ENCODE measurements at places on chromosomes 11 and 22.

DNA sequence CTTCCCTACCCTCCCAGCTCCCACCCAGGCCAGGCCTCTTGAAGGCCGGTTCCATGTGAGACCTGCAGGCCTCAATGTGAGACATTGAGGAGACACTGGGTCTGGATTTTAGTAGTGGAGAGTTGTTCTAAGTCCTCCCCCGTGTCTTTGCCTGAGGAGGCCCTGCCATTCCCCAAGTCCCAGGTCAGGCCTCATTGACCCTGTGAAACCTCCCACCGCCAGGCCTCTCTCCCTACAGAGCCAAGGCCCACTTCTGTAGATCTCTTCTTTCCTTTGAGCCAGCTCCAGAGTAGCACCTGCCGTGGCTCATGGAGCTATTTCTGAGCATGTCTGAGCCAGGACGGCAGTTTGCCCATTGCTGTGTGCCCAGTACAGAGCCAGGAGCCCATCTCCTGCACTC lies 1419.6 kb downstream of the TBC1D22A start:
- DNase-seq: no peak

- no peak for DNase-seq
These were observed 138.9 kb downstream of the MN1 start for GRCh38 chr22:27662359-27663301.

- DNase-seq: no peak
These were observed 16.2 kb downstream of the CD6 start for GRCh38 chr11:60987577-60988277.

GRCh38 chr11:117992136-117992535 lies 5.9 kb downstream of the IL10RA start:
- DNase-seq: no peak

DNA sequence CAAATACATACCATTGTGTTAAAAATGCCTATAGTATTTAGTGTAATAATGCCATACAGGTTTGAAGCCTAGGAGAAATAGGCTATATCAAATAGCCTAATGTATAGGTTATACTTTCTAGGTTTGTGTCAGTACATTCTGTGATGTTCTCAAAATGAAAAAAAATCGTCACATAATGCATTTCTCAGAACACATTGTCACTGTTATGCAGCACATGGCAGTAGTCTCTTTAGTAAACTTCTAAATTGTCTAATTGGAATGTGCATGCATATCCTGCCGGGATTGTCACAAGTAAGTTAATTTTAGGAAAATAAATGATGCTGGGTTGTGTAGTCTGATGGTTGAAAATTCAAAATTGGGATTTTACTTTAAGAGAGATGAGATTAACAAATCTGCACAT lies 920.1 kb upstream of the CNTN5 start:
- no peak for DNase-seq

GRCh38 chr11:65958774-65959420 lies 2.6 kb upstream of the SART1 start:
- DNase-seq: no peak

DNA sequence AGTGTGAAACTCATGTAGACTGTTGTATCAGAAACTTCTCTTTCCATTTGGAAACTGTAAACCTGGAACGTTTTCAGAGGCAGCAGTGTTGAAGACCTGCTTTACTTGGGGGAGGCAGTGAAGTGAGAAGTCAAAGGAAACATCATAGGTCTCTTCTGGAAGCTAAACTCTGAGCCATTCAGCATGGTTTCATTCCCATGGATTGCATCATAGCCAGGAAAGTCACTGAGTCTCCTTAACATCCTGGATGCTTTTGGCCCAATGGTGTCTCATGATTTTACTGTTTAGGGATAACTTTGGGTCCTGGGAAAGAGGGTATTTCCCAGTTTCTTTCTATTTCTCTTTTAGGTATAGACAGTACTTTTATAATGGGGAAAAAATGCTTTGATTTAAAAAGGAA lies 153.2 kb upstream of the E2F8 start:
- no peak for DNase-seq

- DNase-seq: no peak
These were observed 83.2 kb downstream of the ME3 start for GRCh38 chr11:86589204-86589603.

DNA sequence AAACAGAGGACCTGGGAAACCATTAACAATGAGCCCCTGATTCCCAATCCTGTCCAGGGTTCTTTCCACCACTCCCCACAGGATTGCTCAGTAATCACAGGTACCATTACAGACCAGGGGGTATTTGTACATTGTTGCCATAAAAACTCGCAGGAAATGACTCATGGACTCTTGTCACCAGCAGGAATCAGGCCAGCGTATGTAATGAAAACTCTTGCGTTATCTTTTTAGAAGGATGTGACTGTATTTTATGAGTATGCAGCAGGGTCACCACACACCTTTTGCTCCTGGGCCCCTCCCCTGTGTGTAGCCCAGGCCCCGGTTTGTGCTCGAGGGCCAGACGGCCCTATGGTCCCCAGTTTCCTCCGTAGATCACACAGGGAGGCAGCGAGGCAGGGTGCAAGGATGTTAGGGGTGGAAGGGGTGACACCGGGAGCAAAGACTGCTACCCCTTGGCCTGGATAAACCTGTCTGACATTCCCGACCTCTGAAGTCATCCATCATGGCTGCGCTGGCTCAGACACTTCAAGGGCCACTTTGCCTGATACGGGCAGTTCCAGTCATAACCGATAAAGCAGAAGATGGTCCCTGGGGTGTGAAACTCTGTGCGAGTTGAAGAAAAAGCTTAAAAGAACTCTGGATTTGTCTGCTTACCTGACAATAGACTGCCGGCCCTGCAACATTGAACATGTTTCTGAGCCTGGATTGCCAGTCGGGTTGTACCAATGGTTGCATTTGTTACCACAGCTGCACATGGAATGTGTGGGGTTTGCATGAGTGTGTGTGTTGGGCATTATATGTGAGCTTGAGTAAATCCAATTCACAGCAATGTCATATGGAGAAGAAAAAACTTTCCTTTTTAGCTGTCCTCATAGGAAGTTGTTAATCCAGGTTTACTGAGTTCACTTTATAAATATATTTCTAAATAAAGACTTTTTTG lies 56.9 kb downstream of the MICAL2 start:
- peak; percentile 79 for DNase-seq

- DNase-seq: no peak
These were observed 78.5 kb downstream of the LUZP2 start for GRCh38 chr11:24575392-24575791.

DNA sequence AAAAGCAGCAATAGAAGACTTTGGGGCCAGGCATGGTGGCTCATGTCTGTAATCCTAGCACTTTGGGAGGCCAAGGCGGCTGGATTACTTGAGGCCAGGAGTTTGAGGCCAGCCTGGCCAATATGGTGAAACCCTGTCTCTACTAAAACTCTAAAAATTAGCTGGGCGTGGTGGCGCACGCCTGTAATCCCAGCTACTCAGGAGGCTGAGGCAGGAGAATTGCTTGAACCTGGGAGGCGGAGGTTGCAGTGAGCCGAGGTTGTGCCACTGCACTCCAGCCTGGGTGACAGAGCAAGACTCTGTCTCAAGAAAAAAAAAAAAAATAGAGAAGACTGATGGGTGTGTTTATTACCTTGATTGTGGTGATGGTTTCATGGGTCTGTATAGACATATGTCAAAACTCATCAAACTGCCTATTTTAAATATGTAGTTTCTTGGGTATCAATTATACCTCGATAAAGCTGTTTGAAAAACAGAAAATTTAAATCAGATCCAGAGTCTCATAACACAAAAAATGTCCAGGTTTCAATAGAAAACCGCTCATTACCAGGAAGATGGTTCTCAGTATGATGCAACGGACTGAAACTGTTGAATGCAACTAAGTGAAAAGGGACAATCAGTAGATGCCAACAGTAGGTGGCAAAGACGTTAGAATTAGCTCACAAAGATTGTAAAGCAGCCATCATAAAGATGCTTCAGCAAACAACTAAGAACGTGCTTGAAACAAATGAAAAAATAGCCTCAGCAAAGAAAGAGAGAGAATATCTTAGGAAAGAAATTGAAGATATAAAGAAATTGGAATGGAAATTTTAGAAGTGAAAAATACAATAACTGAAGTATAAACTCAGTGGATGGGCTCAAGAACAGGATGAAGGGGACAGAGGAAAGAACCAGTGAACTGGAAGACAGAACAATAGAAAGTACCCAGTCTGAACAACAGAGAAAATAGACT lies 33.1 kb upstream of the SEPTIN5 start:
- no peak for DNase-seq

GRCh38 chr11:119404872-119405271 lies 18.1 kb downstream of the THY1 start:
- no peak for DNase-seq

- DNase-seq: no peak
These were observed 106.7 kb downstream of the APIP start for GRCh38 chr11:34809191-34810106.

GRCh38 chr11:3129591-3130268 lies 35.4 kb downstream of the OSBPL5 start:
- no peak for DNase-seq

- DNase-seq: no peak
These were observed 81.0 kb downstream of the ETS1 start for GRCh38 chr11:128506356-128506755.

- no peak for DNase-seq
These were observed 74.1 kb upstream of the WNT7B start for GRCh38 chr22:46050916-46051614.

DNA sequence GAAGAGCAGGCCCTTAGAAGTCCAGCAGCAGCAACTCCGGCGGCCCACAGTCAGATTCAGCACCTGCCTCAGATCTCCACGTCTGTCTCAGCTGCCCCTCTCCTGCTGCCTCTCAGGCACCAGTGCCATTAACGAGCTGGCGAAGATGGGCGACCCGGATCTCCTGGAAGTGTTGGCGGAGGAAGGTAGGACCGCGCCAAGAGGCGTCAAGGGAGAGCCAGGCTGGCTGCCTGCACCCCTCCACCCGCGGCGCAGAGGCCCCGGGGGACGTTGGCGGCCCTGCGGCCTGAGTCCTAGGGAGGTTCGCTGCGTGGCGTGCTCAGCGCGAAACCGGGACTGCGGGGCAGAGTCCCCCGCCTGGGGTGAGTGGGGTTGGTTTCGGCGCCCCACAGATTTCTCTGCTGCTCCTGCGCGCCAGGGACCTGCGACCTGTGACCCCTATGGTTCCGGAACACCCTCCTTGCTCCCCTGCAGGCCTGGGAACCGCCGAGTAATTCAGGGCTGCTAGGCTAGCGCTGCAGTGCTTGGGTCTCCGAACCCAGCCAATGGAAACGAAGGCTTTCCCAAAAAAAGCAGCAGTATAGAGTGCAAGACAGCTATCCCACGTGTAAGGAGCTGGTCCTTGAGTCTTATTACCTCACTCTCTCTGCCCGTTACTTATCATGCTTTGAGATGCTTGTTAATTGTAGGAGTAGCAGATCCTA lies 615 bp downstream of the ANO5 start:
- no peak for DNase-seq

- no peak for DNase-seq
These were observed 10.0 kb downstream of the LGR4 start for GRCh38 chr11:27462543-27462942.

DNA sequence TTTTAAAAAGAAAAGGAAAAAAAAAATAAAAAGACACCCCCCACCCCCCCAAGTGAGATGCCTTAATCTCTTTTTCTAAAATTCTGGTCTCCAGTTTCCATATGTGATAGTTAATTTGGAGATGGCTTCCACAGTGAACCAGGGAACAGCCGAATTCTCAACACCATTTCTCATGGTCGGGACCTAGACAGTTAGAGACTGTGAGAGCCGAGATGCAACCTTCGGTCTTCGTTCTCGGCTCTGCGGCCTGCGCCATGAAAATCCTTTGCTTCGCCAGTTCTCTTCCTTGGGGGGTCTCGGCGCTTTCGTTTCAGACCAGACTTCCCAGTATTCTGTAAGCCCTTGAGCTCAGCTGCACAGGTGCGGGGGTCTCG lies 723 bp downstream of the CACNG2 start:
- DNase-seq: no peak

DNA sequence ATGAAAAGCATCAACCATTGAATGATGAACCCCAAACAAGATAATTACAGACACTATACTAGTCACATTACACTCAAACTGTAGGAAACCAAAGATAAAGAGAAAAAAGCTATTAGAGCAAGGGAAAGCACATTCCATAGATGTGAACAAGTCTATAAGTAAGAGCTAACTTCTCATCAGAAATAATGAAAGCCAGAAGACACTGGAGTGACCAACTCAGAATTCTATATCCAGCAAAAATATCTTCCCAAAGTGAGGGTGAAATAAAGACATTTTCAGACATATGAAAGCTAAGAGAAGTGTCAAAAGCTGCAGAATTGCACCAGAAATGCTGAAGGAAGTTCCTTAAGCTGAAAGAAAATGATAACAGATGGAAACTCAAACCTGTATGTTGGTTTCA lies 17.3 kb downstream of the FCHSD2 start:
- DNase-seq: no peak

GRCh38 chr11:133026952-133027351 lies 505.3 kb downstream of the OPCML start:
- DNase-seq: no peak

GRCh38 chr11:45754261-45754709 lies 50.7 kb upstream of the SLC35C1 start:
- DNase-seq: no peak

GRCh38 chr11:110069158-110069737 lies 23.9 kb upstream of the ZC3H12C start:
- no peak for DNase-seq

- DNase-seq: no peak
These were observed 6.6 kb downstream of the HSPA8 start for GRCh38 chr11:123055191-123055901.

DNA sequence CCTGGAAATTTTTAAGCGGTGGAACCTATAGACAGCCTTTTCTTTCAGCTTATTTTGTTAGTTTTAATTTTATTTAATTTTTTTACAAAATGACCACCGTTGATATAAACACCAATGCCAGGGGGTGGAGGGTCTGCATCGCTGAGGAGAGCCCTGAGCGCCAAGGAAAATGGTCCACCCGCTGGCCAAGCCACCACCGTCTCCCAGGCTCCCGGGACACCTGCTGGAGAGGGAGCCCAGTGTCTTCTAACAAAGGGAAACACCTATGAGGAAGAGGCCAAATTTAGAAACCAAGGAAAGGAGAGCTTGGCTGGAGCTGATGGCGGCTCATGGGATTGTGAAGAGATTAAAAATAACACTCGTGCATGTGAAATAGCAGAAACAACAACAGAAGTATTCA lies 288 bp upstream of the KRTAP5-8 start:
- no peak for DNase-seq

DNA sequence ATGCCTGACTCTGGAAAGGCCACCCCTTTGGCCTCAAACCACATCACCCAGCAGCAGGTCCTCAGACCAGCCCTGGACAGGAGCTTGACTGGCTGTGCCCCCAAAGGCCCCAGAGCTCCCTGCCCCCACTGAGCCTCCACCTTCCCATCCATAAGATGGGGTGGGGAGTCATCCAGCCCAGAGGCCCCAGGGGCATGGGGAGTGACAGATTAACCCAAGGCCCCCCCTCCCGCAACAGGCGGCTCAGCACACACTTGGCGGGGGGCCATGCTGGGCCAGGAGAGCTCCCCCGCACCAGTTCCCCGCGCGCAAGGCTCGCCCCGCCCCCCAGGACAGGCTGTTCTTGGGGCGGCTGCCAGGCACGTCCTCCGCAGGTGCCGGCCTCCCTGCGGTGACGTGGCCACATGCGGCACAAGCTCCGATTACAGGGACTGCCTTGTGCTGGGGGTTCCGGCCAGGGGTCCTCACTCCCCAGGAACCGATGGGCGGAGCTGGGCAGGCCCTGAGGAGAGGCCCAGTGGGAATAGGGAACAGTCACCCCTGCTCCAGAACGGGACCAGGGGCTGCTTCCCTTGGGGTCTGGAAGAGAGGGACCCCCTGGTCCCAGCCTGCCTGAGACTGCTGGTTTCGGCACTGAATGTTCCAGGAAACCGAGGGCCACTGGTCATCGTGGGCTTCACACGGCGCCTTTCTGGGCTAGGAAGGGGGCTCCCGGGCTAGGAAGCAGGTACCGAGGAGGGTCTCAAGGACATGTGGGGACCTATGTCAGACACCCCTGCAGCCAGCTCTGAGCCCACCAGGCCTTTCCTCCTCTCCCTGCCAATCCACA lies 5.1 kb upstream of the CDKN1C start:
- DNase-seq: no peak
